NCI-H69 (cell line): ENCODE measurements at places on chromosomes 6 and 20.

DNA sequence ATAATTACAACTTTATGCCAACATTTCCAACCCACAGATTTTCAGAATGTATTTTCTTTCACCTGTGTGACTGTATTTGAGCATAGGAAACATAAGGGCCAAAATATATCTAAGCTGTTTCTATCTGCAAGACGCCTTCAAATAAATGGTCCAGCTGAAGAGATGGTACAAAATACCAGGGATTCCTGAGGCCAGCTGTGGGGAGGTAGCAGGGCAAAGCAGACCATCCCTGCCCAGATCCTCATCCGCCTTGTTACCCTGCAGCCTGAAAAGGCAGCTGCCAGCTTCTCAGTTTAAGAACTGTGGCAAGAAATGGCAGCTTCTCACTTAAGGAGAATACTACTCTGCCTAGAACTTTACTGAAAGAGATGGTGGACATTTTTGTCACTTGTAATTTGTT is 143.3 kb downstream of the KHDC1L start:
- DNase-seq, result no peak

DNA sequence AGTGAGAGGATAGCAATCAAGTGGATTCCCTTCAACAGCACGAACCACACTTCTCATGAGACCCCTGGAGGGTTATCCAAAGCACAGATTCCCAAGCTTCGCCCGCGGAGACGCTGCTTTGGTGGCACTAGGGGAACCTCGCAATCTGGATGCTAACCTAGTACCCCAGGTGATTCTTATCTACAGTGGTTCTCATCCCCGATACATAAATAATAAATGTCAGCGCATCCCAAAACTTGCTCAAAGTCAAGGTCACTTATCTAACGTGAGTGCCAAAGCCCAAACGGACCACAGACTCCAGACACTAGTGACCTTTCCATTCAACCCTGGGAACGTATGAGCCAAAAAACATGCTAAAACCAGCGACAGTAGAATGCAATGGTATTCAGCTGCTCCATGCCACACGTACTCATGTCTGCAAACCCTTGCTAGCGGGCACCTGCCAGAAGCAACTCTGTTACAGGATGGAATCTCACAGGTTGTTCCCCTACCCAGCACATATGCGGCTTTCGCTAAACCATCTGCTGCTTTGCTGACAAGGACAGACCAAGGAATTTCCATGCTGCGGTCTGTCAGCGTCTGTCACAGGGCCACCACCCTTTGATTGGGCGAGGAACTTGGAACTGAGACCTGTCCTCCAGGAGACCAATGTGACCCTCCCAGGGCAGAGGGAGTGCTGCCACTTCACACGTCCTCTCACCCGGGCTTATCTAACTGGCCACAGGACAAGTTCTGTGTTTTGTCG is 16.8 kb downstream of the MYLK4 start:
- no peak for DNase-seq

- DNase-seq, result peak; percentile 61
Measured at GRCh38 chr6:30752157-30752927, 8.0 kb upstream of the IER3 start.

GRCh38 chr6:145214570-145214969 is 520.8 kb downstream of the EPM2A start:
- DNase-seq, result peak; percentile 71

GRCh38 chr6:145267076-145267867 is 468.0 kb downstream of the EPM2A start:
- DNase-seq, result peak; percentile 88

DNA sequence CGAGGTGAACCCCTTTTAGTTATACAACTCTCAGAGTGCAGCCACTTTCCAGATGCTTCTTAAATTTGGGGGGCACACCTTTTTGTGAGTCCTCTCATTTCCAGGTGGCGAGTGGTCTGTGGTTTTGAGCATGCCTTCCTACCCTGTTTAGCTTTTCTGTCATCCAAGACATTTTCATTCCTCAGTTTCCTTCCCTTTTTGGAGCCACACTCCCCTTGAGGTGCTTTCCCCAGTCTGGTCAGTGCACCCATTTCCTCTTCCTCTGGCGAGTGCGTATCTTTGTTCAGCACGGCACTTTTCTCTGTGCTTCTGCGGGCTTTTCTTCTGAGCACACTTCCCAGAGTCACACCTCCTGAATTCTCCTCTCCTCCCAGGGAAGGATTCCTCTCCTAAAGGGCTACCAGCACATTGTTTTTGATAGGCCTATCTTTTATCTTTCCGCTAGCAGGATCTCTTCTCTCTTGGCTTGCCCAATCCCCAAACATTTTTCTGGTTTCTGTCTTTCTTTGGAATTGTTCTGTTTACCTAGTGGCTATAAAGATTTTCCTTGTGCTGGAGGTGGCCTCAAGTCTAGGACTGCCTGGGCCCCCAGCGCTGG is 1.4 kb downstream of the PHF20 start:
- DNase-seq, result no peak

DNA sequence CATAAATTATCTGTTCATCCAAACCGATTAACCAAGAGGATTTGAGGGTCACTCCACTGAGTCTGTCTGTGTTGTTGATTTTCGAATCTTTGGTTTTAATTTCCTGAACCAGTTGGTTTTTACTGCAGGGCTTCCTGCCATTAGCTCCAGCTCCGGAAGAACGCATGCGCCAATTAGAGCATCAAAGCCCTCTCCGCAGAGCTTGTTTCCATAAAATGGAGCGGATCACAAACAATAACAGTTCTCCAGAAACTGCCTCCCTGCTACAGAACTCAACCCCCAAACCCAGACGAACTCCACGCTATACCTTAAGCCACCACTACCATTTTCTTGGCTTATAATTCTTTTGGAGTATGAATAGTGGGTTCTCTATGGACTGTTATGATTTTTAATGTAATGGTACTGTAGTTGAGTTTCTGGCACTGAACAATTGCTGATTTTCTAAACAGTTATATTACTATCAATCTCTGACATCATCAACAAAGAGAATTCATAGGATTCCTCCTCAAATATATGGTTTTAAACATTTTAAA is 13.8 kb downstream of the TFAP2A start:
- no peak for DNase-seq
